ENCODE measurements at places on chromosomes 13 and 19.

- no peak for DNase-seq
Measured at GRCh38 chr13:50451609-50452008, 391.9 kb downstream of the DLEU7 start.

DNA sequence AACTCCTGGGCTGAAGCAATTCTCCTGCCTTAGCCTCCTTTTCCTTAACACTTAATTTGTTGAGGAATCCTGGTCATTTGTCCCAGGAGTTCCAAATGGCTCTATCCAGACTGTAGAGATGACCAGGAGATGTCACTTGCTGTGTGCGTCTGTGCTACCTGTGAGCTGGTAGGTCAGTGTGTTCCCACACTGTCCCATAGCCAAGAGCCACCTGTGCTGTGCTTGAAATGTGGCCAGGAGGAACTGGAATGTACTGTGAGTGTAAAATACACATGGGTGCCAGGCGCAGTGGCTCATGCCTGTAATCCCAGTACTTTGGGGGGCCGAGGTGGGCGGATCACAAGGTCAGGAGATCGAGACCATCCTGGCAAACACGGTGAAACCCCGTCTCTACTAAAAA is 29.4 kb upstream of the KDM4B start:
- DNase-seq: no peak

DNA sequence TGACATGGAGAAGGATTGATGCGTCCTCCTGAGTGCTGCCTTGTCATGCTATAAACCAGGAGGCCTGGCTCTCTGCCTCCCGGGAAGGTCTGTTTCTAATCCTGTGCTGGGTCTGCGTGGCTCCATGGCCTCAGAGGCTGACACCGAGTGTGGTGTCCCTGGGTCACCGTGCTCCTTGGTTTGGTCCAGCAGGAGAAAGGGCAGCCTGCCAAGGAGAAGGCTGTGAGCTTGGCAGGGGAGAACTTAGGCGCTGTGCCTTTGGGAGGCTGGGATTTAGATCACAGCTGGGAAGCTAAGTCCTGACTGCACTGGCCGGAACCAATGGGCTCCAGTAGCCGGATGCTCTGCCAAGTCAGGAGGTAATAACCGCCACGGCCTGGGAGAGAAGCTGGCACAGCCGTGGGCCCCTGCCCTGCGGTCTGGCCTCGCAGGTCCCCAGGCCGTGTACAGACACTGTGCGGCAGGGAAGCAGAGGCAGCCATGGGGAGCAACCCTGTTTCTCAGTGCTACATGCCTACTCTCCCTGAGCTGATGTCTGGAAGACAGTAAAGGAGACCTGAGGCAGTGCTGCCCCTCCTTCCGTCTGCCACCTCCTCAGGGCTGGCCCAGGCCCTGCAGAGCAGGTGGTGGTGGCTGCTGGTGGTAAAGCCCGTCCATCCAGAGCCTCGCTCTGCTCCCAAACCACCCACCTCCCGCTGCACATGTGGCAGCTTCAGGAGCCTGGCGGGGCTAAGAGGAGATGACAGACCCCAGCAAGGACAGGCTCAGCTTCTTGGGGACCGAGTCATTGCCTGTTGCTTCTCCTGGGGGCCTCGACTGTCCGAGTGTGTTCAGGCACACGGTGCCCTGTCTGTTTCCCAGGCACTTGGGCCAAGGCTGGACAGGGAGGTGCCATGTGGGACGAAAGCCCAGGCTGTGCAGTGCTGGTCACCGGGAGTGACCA is 44.9 kb downstream of the C13orf46 start:
- no peak for DNase-seq

- DNase-seq: no peak
Measured at GRCh38 chr13:113001241-113002140, 32.5 kb downstream of the MCF2L start.

GRCh38 chr13:33992881-33993336 is 175.0 kb downstream of the RFC3 start:
- DNase-seq: no peak

GRCh38 chr13:62629618-62630017 is 1214.0 kb upstream of the PCDH20 start:
- no peak for DNase-seq

GRCh38 chr13:75514080-75514995 is 23.3 kb downstream of the COMMD6 start:
- DNase-seq: no peak

DNA sequence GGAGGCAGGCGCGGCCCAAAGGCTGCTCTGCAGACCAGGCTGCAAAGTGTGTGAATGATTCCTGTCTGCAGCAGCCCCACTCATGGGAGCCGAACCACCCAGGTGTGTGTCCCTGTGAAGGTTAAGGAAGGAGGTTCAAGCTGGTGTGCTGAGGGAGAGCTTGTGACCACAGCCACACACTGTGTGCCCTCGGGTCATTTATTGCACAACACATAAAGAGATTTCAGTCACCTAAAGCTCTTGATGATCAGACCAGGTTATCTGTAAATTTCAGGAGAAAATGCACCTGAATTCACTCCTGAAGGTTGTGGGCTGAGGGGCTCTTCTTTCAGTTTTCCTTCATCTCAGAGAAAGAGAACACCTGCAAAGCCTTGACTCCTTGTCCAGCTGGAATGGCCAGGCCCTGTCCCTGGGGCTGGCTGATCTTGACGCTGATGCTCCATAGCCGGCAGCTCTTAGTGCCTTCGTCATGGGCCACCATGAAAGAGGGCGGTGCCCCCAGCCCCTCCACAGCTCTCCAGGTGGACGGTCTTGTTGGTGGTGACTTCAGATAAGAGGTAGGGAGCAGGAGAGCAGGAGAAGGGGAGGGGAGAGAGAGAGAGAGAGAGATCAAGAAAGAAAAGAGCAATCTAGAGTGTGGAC is 110.8 kb upstream of the C1QTNF9B start:
- DNase-seq: no peak

DNA sequence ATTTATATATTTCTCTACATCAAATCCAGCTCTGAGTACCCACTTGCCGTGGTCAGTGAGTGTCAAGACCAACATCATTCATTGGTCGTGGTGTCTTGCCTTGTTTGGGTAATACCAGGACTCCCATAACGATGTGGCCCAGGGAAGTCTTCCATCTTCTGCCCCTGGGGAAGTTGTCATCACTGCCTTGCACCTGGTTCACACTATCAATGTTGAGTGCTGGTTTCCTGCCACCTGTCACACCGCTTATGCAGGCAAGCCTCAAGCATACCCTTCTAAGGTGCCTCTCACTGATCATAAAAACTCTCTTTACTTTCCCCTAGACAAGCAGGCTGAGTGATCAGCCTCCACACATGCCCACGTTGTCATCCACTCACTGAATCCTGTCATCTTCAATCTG is 382.4 kb downstream of the KCTD12 start:
- DNase-seq: no peak

DNA sequence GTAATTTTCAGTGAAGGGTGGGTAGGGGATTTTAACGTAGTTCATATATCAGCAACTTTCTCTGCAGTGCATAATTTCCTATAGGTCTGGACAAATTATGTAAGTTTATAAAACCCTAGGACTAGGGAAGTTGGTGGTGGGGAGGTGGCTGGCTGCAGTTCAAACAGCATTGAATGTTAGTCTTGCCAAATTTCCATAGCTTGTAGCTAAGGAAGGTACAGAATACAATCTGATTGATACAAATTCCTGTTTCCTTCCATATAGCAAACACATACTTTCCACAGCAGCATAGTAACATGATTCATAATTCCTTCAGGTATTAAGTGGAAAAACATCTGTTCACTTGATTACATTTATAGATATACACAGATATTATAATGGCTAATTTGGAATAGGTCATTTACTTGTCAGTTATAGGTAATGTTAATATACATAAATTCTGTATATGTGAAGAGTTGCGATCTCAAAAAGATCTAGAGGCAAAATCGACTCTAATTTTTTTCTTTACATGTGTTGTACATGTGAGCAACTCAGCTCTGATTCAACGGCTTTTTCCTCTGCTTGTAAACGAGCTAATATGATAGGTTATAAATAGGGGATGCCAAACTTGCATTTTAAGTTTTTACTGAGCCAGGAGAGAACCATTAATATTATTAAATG is 233.4 kb upstream of the CSNK1A1L start:
- no peak for DNase-seq

DNA sequence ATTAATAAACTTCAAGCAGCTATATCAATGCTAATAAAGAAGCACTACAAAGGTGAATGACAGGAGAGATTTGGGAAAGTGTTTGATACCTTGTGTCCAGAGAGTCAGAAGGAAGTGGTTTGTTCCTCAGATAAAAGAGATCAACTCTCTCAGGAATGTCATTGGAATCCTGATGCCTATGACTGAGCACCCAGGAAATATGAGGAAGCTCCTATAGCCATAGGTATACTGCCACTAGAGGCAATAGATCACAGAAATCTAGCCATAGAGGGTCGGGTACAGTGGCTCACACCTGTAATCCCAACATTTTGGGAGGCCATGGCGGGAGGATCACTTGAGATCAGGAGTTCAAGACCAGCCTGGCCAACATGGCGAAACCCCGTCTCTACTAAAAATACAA is 612.6 kb downstream of the DACH1 start:
- DNase-seq: no peak

DNA sequence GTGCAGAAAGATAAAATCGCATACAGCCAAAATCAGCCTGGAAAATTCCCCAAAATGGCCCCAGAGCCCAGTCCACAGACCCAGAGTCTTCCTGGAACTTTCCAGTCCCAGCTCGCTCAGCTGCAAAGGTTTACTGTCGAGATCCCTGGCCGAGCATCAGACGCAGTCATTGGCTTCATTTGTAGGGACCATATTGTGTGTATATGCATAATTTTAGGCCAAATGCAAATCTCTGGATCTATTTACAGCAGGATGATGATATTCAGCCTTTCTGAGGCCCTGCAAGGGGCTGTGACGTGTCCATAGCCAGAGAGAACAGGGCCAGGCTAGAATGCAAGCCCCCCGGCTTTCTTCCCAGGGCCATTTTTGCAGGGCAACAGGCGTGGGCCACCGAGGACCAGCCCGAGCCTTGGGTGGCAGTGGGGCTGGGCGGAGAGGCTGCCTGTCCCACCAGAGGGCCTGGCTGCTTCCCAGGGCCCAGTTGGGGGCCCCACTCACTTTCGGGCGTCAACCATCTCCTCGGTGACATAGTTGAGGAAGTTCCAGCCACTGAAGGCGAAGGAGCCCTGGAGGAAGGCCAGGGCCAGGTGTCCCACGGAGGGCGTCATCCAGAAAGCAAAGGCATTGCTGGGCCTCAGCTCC is 13.7 kb downstream of the SLC7A10 start:
- DNase-seq: no peak

DNA sequence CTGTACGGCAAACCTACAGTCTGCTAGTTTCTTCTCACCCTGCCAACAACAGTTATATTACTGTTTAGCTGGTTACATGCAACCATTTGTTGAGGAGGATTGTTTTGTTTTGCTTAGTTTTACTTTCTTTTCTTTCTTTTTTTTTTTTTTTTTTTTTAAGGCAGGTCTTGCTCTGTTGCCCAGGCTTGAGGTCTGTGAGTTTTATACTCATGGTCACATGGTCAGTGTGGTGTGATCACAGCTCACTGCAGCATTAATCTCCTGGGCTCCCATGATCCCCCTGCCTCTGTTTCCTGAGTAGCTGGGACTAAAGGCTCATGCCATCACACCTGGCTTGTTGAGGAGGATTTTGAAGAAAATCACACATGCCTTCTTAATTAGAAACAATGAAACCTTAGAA is 505.6 kb downstream of the GPC5 start:
- no peak for DNase-seq

DNA sequence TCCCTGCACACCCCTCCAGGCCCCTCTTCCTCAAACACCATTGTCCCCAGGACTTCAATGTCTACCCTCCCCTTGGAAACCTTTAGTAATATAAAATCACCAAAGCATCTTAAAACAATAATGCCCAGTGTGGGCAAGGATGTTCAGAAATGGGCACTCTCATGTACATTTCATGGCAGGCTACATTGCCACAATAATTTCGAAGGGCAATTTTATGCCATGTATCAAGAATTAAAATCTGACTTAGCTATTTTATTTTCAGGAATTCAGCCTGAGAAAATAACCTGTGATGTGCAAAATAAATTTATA is 35.8 kb upstream of the IGSF23 start:
- no peak for DNase-seq

DNA sequence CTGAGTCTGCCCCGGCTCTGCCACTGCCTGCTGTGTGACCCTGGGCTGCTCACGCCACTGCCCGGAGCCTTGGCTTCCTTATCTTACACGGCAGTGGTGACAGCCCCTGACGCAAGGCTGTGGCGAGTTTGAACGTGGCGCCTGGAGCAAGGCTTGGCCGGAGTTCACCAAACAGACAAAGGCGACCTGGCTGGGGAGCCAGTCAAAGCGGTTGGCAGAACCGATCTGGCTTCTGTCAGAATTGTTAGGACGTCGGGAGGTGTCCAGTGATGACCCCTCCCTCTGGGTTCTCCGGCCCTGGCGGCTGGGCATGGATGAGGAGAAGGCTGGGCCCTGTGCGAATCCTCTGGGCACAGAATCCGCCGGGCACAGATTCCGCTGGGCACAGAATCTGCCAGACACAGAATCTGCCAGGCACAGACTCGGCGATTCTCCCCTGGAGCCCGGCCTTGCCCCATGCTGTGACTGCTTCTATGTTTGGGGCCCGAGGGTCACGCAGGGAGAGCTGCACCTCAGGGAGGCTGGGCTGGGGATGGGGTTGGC is 11.7 kb upstream of the TMEM255B start:
- DNase-seq: no peak

GRCh38 chr13:50292081-50292480 is 276.8 kb downstream of the KCNRG start:
- no peak for DNase-seq

- DNase-seq: no peak
Measured at GRCh38 chr13:95756072-95756471, 79.1 kb downstream of the DNAJC3 start.

DNA sequence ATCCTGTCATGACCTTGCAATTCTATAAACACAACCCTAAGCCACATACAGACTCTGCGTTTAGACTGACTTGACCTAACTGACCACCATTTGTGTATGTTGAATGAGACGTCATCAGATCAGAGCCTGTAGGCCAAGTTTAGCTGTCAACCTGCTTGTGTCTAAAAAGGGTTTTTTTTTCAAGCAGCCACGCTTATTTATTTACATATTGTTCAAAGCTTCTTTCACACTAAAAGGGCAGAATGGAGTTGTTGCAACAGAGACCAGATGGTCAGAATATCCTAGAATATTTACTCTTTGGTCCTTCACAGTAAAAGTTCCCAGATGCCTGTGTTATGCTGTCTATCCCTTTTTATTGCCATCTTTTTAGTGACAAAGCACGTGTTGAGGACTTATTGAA is 307.7 kb upstream of the SLC10A2 start:
- no peak for DNase-seq

DNA sequence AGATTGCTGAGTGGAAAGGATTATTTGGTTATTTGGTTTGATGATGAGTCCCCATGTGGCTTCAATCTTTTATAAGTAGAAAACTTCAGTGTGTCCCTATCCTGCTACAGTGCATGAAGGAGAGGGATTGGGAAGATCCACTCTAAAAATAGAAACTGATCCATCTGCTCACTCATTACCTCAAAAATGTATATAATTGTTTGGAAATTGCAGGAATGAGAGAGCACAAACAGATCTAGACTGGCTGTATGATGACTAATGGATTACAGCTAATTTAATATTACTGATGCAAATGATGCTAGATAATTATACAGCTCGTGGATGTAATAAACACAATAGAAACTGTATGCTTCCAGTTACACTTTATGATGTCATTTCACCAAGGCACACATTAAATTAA is 625.3 kb upstream of the PRR20A start:
- no peak for DNase-seq

All from stimulated activated CD8-positive, alpha-beta memory T cell treated with anti-CD3 and anti-CD28 coated beads, Interleukin-2, amount 100 ng/mL, for 48 hours (primary cell).